GF-D8 (cell line): ENCODE measurements at places on chromosomes 1 and 21.
A peak's percentile ranks its signal among the peaks of the same experiment; 100 is the strongest.

DNA sequence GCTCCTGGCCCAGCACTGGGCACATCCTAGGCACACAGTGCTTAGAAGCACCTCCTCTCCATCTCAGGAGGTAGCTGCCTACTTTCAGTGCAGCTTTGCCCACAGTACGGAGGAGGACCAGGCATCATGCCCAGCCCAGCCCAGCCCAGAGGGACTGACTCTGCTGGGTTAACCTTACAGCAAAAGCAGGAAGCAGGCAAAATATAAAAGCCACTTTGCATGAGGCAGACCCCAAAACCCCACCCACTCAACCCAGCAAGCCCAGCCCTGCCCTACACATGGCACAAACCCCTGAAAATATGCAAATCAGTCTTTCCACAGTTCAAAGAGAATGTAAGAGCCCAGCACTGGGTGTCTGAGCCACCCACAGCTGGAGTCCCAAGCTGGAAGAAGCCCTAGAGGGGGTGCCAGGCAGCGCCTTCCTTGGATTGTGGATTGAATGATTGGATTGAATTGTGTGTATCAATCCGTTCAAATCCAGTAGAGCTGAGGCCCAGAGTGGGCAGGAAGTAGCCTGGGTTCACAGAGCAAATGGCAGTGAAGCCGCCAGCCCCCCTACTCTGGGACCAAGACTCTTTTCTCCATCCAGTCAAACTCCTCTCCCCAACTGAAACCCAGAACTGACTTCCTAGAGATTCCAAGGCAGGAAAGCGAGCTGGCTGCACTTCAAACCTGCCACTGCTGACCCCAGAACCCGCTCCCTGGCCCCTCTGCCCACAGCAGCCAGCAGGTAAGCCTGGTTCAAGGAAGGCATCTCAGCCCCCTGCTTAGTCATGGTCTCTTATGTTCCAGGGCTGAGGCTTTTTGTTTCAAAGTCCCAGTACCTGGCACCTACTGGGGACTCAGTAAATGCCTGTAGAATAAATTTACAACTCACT is 117.7 kb downstream of the LACTBL1 start:
- DNase-seq: no peak

DNA sequence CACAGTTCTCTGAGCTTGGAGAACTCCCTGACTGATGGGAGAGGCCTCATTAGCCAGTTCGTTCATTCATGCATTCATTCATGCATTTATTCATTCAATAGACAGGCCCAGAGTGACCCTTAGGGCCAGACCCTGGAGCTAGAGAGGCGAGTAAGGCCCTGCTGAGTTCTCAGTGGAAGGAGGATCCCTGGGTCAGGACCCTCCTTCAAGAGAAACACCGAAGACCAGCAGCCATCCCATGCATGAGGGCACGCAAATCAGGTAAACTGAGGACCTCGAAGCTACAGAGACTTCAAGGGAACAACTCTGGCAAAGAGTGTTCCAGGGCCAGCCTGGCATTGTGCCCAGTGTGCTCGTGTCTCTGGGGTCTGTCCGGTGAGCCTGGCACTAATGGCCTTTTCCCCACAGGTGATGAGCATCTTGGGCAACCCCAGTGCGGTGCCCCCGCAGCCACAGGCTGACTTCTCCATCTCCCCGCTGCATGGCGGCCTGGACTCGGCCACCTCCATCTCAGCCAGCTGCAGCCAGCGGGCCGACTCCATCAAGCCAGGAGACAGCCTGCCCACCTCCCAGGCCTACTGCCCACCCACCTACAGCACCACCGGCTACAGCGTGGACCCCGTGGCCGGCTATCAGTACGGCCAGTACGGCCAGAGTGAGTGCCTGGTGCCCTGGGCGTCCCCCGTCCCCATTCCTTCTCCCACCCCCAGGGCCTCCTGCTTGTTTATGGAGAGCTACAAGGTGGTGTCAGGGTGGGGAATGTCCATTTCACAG is 104.8 kb downstream of the PAX7 start:
- DNase-seq: no peak

GRCh38 chr1:31164291-31164690 is 75.4 kb downstream of the NKAIN1 start:
- no peak for DNase-seq

GRCh38 chr1:86068271-86068721 is 88.3 kb downstream of the COL24A1 start:
- no peak for DNase-seq

GRCh38 chr1:81197591-81197990 is 603.1 kb upstream of the ADGRL2 start:
- no peak for DNase-seq

GRCh38 chr1:119375366-119375765 is 6.8 kb downstream of the HAO2 start:
- no peak for DNase-seq

GRCh38 chr1:169107603-169108208 is 1.2 kb downstream of the ATP1B1 start:
- DNase-seq: no peak

GRCh38 chr1:210940081-210940617 is 193.8 kb downstream of the KCNH1 start:
- DNase-seq: no peak

DNA sequence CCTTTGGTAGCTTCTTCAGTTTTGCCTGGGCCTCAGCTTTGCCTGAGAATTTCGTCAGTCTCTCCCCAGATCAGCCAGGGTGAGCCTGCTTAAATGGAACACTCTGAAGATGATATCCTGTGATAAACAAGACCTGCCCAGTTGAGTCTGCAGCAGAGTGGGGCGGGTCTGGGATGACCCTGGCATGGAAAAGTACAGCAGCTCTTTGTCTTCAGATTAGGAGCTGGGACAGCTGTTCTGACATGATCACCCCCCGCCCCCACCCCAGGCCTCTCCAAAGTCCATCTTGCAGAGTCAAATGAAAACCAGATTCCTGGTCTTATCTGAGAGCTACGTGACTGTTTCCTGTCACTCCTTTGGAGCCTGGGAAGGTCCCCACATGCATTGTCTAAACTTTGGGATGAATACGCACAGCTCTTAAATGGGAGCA is 2.2 kb upstream of the TMEM51 start:
- no peak for DNase-seq

DNA sequence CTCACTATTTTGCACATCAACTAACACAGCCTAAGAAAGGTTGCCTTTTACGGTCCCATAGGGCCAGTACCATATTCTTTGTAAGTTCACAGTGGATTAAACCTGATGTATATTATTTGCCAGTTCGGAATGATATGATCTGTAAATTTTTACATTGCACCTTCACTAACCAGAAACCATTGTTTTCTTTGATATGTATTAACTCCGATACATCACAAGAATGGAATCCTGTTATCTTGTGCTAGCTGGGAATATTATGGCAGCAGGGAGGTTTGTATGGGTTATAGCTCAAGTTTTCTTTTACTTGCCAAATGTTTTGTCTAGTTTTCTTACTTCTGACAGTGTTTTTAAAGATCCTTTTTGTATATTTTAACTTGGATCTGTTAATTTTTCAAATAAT is 51.4 kb upstream of the S1PR1 start:
- DNase-seq: no peak

DNA sequence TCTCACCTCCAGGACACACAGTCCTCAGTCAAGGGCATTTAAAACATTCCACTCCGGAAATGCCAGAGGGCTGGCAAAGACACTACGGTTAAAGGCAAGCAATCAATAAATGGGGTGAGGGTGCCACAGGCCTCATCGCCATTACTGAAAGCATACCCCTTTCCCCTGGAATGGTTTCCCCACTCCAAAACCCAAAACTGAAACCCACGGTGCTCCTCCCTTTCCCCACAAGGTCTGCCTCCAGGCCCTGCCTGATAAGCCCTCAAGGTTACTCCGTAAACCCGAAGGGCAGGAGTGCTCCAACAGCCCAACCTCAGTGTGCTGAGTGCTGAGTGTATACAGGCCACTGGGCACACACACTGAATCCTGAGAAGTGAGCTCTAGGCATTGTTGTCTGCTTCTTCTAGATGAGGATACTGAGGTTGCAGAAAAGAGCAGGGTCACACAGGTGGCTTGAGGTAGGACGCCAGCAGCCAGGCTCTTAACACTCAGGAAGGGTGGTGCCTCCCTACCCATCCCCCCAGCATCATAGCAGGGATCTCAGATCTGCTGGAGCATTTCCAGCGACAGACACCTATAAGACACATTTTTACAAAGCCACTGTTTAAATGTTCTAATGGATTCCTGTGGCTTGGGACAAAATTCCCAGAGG is 29.0 kb downstream of the SSBP3 start:
- DNase-seq: no peak

- no peak for DNase-seq
These were observed 179.8 kb upstream of the GALNT2 start for GRCh38 chr1:229887043-229887822.

DNA sequence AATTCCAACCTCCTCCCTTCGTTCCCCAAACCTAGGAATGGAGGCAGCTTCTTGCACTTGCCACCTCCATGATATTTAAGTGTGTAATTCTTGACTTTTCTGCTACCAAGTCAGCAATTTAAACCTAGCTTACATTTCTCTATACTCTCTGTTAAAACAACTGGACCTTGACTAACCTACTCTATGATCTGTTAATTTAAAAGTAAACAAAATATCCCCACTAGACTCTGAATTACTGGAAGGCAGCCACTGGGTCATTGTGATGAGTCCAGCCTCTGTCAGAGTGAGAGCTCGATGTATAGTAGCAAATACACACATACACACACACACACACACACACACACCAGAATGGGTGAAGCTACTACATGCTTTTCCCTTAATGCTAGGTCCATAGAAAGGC is 40.0 kb upstream of the DHCR24 start:
- no peak for DNase-seq

GRCh38 chr1:154497026-154497806 is 4.8 kb upstream of the TDRD10 start:
- peak; percentile 85 for DNase-seq

- no peak for DNase-seq
These were observed 18.8 kb downstream of the LBR start for GRCh38 chr1:225409051-225409450.

- peak; percentile 71 for DNase-seq
These were observed 2.6 kb downstream of the E2F2 start for GRCh38 chr1:23528250-23528978.

DNA sequence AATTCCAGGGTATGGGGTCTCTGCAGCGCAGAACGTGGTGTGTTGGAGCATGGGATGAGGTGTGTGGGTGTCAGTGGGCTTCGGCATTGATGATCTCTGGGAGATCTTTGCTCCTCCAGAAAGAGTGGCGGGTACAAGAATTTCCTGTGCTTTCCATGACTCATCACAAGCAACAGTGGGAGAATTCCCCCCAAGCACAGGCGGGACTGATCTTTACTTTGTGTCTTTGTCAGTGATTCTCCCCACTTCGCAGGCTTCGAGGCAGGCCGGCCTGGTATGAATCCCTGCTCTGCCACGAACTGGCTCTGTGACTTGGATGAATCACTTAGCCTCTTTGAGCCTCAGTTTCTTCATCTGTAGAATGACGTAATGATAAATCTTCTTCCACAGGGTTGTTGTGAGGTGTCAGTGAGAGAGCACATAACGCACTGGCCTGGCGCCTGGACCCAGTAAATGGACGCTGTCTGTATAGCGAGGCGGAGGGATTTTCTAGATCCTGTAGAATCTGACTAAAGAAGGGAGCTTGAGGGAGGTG is 2.0 kb downstream of the OPRD1 start:
- no peak for DNase-seq

GRCh38 chr1:95257758-95258157 is 23.7 kb downstream of the RWDD3 start:
- no peak for DNase-seq

- no peak for DNase-seq
These were observed 37.8 kb upstream of the ADARB1 start for GRCh38 chr21:45036630-45037029.

- no peak for DNase-seq
These were observed 35.1 kb downstream of the CLEC20A start for GRCh38 chr1:178461701-178462100.
